ENCODE measurements at places on chromosomes 5 and 9.

GRCh38 chr5:103475629-103476240 lies 86.9 kb downstream of the NUDT12 start:
- no peak for DNase-seq

DNA sequence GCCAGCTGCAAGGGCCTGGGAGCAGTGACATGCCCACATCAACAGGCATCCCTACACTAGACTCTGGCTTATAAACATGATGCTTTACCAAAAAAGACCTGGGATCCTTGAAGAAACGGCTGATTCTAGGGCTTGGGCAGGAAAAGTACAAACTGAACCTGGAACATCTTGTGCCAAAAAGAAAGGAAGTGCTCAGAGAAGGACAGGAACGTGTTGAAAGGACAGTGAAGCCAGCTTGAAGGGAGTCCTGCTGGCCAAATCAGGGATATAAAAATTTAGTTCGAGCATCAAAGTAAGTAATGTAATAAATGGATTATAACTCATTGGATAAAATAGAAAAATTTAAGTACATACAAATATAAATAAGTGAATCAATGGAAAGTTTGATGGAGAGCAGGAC lies 58.1 kb downstream of the ALDH7A1 start:
- DNase-seq: no peak

DNA sequence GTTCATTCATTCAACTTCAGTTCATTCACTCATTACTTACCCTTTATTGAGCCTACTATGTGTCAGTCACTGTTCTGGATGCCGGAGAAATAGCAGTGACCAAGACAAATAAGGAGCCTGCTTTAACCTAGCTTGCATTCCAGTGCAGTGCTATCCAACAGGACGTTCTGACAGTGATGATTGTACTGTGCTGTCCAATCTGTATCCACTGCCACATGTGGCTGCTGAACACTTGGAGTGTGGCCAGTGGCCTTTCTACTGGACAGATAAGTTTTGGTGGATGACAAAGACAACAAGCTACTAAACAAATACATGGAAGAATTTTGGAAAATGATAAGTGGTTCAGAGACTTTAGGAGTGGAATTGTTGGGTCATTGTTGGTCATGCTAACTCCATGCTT lies 33.6 kb downstream of the SUB1 start:
- no peak for DNase-seq

DNA sequence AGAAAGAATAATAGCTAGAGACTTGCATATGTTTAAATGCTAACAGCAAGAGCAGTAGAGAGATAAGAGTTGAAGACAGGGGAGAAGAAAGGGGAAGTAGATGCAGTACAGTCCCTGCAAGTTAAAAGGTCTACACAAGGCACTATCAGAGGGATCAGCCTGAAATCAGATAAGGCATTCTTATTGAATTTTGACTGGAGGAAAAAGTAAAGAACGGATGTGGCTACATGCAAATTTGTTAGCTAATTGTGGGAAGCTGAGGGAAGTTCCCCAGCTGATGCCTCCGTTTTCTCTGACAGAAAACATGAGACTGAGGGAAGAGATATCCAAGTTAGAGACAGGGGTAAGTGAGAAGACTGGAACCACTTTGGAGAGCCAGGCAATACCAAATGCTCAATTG lies 12.9 kb upstream of the RHOBTB3 start:
- no peak for DNase-seq

DNA sequence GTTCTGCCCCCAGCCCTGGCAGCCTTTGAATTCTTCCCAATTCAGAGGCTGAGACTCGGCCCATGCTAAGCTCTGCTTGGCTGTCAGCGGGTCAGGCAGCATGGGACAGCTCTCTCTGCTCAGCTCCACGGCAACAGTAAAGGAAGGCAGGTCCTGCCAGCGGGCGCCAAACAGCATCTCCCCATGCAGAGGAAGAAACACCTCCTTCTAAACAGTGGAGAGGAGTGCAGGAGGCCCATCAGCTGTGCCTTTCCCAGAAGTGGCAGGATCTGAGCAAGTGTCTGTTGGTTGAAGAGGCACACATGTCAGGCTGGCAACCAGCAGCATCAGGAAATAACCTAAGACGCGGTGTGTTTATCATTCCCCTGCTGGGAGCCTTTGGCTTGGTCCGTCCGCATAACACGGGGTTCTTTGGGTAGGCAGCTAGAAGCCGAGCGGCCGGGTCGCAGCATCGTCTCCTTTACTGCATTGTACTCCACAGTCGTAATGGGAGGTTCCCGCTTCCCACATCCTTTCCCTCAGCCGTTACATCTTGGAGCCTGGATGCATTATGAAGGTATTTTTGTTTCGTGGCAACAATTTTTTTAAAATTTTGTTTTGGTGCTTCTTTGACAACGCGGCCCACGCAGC lies 42.7 kb upstream of the NCS1 start:
- DNase-seq: no peak

DNA sequence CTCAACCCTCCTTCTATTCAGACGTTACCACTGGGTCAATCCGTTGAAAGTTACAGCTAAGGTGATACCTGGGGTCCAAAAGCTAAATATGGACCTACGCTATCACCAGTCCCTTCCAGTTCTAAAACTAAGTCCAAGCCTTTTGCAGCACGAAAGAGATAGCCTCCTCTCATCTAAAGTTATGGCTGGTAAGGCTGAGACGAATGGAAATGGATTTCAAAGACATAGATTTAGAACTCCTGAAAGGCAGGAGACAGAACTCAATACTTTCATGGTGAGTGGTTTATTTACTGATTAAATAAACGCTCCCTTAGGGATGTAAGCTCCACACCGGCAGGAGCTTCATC lies 751 bp upstream of the RIC1 start:
- DNase-seq: no peak

DNA sequence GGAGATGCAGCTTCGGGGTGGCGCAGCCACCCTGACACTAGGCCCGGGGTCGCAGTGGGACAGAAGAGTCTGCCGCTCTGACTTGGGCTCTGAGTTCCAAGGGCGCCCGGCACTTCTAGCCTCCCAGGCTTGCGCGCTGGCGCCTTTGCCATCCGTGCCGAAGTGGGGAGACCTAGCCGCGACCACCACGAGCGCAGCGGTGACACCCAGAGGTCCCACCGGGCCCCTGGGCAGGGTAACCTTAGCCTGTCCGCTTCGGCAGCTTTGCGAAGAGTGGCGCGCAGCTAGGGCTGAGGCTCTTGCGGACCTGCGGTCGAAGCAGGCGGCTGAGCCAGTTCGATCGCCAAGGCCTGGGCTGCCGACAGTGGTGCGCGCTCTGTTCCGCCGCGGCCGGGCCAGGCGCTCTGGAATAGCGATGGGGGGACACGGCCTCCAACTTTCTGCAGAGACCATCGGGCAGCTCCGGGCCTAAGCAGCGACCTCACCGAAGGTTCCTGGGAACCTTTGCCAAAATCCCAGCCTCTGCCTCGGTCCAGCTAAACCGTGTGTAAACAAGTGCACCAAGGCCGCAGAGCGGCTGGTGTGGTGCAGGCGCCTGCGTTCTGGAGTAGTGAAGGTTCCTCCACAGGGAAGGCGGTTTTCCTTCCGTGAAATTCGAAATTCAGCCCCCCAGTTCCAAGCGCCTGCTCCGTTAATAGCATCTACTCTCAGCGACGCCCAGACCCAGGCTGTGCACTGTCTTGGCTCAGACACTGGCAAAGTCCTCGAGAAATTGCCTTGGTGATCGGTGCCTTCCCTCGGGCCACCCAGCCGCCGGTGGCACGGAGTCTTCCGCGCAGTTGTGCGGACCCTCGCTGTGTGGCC lies 7.4 kb downstream of the TLX3 start:
- no peak for DNase-seq

DNA sequence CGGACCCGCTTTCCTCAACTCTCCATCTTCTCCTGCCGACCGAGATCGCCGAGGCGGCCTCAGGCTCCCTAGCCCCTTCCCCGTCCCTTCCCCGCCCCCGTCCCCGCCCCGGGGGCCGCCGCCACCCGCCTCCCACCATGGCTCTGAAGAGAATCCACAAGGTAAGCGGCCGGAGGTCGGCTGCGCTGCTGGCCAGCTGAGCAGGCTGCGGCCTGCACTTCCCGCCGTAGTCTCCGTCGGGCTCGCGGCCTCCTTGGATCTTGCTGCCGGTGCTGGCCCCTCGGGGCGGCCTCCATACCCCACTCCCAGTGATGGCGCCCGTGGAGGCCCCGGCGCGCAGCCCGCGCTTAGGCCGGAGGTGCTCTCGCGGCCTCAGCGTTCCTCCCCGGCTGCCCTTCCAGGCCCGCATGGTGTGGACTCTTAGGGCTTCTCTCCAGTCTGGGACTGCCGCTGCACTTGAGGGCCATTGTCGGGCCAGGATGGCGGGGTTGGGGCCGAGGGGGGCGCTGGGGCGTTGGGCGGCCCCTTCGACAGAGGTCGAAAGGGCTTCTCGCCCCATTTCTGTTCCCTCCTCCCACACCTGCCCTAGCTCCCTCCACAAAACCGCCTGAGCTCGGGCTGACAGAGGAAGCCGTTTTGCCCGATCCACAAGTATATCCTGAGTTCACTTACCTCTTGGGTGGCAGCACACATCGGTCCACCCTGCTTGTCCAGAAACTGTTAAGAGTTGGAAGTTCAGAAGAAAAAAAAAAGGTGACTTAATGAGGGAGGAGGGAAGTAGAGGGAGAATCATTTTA lies 714 bp downstream of the UBE2D2 start:
- DNase-seq: peak; percentile 90
